Suppressor macrophage (primary cell): ENCODE measurements at places on chromosomes 1 and 21.

DNA sequence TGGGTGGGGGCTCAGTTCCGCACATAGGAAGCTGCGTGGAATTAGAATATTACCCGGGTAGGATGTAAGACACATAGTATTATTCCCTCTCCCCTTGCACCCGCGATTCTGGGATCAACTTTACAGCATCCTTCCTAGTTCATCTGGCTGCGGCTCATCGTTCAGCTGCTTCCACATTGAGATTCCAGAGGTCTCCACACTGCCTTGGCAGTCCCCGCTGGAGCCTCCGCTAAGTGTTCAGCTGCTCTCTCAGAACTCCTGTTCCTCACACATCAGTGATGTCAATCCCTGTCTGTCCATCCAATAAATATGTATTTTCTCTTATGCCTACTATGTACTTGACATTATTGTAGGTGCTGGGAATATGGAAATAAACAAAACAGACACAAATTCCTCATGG lies 135.6 kb upstream of the SYT6 start:
- DNase-seq, result no peak

DNA sequence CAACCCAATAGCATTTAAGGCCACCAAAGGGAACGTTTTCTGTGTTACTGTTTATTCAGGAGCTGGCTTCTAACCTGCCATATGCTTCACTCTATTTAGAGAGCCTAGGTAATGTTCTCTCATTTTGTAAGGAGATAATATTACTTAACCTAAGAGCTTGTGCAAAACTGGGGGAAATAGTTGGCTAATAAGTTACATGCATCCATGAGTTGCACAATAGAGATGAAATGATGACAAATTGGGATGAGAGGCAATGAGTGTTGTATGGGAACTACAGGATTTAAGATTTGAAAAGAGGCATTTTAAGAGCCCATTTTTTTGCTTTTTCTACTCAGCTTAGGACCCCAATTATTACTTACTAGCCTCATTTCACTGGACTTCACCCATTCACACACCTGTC lies 151.0 kb downstream of the ST6GALNAC3 start:
- peak; percentile 62 for DNase-seq

DNA sequence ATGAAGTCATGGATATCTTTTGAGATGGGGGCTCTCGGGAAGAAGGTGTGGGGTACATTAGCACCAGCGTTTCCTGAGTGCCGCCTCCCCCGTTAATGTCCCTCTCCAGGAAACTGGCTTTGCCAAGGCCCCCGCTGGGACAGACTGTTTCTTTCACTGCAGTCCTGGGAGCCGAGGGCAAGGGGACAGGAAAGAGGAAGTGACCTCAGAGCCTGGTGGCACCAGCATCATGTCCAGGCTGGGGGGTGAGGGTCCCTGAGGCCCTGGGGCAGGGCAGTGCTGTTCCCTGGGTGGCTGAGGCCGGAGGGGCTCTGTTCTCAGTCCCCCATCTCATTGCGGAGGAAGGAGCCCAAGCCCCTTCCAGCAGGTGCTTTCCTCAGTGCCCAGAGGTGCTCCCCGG lies 5.8 kb downstream of the PFKL start:
- DNase-seq, result peak; percentile 41

GRCh38 chr1:179228783-179229213 lies 679 bp downstream of the ABL2 start:
- DNase-seq, result peak; percentile 49

GRCh38 chr1:13600762-13601453 lies 17.3 kb downstream of the PDPN start:
- DNase-seq, result peak; percentile 5

- peak; percentile 24 for DNase-seq
These were observed 1.4 kb upstream of the DENND2C start for GRCh38 chr1:114671011-114671938.

GRCh38 chr1:59475737-59476136 lies 178.8 kb downstream of the FGGY start:
- no peak for DNase-seq

DNA sequence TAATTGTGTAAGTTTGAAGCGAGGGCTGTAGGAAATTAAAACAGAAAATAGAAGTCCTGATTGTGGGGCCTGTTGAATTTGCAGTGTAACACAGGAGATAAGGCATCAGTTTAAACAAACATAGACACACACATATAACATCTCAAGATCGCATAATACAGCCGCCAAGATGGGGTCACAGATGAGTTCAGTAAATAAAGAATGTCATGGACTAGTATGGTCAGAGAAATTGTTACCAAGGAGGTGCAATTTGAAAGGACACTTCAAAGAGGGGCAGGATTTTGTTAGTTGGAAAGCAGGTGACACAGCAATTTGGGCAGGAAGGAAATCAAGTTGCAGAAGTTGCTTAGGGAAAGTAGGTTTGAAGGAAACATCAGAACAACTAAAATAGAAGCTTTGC lies 450.0 kb downstream of the USP25 start:
- no peak for DNase-seq

- DNase-seq, result peak; percentile 70
These were observed 12.7 kb downstream of the TFF2 start for GRCh38 chr21:42337830-42338728.

DNA sequence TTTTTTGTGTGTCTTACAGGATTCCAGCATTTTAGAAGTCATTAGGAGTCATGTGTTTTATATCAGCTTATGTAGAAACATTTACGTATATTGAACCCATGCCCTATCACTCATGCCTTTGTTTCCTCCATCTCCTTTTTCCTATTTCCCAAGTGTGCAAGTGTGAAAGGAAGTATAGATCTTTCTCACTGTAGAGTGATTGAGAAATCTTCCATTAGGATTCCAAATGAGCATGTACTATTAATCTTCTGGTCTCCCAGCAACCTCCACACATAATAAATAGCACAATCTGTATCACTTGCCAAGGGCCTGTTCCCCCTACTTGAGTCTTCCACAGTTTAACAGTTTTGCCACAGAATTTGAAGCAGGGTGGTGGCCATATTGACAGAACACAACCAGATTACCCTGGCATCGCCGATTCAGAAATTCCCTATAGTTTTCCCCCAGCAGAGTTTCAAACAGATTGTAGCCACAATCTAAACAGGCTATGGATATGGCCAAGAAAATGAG lies 1052.8 kb downstream of the TTLL7 start:
- DNase-seq, result no peak

DNA sequence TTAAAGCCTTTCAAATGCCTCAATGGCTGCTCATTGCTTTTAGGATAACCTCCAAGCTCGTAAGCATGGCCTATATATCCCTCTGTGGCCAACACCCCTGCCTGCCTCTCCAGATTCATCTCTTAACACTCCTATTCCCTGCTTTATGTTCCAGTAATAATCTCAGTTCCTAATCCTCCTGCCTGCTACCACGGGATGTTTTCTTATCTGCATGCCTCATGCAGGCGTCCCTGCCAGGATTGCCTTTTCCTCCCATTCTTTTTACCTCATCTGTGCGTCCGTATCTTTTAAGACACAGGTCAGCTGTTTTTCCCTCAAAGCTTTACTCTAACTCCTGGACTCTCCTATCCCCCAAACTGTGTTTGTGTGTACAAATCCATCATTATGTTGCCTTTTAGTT lies 36.1 kb downstream of the ZBTB40 start:
- DNase-seq, result no peak

- DNase-seq, result peak; percentile 7
These were observed 10.3 kb upstream of the S100A7 start for GRCh38 chr1:153470707-153471106.

DNA sequence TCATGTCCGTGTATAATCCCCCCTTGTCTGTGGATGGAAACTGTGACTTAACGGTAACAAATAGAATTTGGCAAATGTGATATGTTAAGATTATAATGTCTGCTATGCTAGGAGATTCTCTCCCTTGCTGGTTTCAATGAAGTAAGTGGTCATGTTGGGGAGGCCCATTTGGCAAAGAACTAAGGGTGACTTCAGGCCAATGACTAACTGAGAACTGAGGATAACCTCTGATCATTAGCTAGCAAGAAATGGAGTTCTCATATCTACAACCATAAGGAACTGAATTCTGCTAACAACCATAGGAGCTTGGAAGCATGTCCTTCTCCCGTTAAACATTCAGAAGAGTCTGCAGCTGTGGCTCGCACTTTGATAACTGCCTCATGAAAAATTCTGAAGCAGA lies 2.3 kb downstream of the IFI44L start:
- DNase-seq, result no peak

DNA sequence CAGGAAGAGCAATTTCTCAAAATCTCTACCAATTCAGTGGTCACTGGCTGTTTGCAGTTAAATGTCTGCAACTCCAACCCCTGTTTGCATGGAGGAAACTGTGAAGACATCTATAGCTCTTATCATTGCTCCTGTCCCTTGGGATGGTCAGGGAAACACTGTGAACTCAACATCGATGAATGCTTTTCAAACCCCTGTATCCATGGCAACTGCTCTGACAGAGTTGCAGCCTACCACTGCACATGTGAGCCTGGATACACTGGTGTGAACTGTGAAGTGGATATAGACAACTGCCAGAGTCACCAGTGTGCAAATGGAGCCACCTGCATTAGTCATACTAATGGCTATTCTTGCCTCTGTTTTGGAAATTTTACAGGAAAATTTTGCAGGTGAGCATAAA lies 167.2 kb downstream of the CRB1 start:
- DNase-seq, result no peak

DNA sequence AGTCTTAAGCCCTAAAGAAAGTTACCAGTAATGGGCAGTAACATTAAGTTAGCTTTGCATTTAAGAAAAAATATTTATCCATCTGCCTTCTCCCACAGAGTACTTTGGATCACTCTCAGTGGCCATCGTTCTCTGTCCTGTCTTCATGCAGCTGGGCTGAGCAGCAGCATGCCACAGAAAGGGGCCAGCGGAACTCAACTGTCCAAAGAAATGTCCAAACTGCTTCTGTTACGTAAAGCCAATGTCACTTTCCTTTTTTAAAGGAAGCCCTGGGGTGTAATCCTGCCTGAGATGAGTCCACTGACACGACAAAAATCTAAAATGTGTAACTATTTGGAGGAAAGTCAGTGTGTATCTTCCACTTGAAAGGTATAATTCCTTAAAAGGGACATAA lies 291.6 kb downstream of the SMYD3 start:
- DNase-seq, result peak; percentile 18

DNA sequence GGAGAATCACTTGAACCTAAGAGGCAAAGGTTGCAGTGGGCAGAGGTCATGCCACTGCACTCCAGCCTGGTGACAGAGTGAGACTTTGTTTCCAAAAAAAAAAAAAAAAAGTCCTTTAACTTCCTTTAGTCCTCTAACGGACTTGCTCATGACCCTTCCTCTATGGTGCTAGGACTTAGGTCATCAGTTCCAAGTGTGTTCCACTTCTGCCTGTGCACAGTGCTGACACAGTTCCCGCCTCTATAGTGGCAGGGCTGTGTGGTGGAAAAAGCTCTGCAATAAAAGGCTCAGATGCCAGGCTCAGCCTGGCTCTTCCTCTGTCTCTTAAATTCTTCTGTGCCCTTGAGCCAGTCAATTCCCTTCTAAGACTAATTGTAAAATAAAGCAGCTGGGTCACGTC lies 22.0 kb downstream of the CC2D1B start:
- DNase-seq, result peak; percentile 74

GRCh38 chr1:225835856-225836255 lies 25.9 kb downstream of the EPHX1 start:
- no peak for DNase-seq

DNA sequence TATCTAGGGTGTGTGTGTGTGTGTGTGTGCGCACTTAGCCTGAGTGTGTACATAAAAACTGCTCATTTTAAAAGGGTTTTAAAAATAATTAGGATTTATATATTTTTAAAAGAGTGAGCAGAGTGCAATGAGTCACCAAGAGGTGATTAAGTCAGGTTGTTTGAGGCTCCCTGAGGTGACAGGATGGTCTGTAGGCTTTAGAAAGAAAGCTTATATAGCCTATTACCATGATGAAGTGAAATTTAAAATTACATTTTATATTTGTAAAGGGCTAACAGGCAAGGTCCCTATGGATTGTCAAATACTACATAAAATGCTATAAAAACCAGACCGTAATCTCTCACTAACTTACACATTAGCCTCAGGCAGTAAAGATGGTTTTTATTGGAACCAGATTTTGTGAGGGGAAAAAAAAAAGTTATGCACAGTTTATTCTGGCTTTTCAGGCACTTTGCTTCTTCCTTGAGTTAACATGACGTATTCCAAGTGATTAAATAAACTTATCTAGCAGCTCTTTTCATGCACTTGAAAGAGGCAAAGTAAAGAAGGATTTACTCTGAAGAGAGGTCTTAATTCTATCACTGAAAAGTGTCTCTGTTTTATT lies 711.7 kb upstream of the PTBP2 start:
- no peak for DNase-seq

GRCh38 chr21:23475281-23476219 lies 2131.7 kb downstream of the MRPL39 start:
- no peak for DNase-seq

- DNase-seq, result peak; percentile 82
These were observed 114.9 kb downstream of the VPS13D start for GRCh38 chr1:12344596-12345349.

DNA sequence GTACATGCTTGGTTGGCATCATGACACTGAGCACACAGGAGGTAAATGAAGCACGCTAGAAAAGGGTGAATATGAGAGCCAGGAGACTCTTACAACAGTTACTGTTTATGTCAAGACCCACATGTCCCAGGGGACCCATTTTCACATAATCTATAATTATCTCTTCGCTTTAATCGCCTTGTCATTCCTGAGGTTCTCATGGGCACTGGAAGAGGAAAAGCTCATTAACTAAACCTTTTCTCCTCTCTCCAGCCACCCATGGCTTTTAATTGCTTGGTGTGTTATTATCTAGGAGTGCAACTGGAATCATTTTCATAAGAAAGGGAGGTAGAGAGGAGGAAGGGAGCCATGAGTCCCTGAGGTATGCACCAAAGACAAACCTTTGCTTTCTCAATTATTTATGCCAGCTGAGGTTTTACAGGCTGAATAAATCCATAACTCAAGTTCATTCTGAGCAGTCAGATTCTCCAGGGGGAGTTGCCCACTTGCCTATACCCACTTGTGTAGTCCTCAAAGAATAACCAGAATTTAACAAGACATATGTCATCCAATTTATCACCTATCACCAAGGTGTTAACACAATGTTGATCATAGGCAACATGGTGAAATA lies 77.4 kb downstream of the ACBD6 start:
- DNase-seq, result no peak

GRCh38 chr1:54241364-54241763 lies 41.4 kb downstream of the MRPL37 start:
- peak; percentile 67 for DNase-seq

DNA sequence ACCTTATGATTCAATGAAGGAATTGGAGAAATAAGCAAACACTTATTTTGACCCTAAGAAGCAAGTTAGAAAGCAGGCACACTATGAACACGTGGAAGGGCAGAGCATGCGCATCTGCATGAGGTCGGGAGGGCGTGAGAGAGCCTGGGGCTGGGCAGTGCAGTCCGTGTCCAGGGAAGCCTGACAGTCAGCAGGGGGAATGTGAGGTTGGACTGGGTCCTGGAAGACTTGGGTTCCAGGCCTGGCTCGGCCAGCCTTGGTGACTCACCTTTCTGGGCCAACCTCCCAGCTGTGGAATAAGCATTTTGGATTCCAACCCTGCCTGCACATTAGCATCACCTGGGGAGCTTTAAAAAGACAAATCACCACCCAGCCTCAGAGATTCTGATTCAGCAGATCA lies 26.6 kb upstream of the LMX1A start:
- DNase-seq, result no peak
